ENCODE measurements at places on chromosomes 13 and 19.

DNA sequence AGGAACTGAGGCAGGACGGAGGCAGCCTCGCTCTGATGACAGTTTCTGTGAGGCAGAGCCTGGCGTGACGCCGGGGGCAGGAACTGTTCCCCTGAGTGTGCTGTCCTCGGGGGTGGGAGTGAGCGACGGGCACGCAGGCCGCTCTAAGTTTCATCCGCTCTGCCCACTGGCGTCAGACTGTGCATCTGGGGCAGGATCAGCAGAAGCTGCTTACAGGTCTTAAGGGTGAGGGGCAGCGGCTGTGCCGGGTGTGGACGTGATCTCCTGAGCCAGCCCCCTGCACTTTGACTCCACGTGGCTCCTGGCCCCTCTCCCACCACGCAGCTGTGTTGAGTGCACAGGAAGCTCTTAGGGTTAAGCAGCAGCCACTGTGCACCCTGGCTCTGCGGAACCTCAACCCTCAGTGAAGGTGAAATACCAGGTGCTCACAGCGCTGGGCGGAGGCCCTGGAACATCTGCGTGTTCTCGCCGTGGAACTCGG, 1.5 kb downstream of the GRK1 start:
- no peak for DNase-seq

- no peak for DNase-seq
Observed at GRCh38 chr13:85266771-85267170, 532.4 kb downstream of the SLITRK6 start.

GRCh38 chr13:35484384-35484783, 7.9 kb upstream of the MAB21L1 start:
- no peak for DNase-seq

DNA sequence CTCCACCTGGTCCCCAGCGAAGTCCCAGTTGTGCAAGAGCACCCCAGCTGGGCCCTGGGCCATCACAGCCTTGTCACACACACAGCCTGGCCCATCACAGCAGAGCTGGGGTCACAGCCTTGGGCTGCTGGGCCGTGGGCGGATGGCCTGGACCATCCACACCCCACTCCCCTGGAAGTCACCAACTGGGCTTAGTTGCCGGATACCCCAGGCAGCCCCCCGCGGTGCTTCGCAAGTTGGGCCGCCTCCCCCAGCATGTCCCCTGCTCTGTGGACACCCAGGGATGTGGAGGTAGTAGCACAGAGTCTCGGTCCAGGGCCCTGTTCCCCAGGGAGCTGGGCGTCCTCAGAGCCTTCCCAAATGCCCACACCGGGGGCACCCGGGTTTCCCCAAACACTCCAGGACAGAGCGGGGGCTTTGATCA, 4.5 kb upstream of the ZNF554 start:
- DNase-seq, result no peak

DNA sequence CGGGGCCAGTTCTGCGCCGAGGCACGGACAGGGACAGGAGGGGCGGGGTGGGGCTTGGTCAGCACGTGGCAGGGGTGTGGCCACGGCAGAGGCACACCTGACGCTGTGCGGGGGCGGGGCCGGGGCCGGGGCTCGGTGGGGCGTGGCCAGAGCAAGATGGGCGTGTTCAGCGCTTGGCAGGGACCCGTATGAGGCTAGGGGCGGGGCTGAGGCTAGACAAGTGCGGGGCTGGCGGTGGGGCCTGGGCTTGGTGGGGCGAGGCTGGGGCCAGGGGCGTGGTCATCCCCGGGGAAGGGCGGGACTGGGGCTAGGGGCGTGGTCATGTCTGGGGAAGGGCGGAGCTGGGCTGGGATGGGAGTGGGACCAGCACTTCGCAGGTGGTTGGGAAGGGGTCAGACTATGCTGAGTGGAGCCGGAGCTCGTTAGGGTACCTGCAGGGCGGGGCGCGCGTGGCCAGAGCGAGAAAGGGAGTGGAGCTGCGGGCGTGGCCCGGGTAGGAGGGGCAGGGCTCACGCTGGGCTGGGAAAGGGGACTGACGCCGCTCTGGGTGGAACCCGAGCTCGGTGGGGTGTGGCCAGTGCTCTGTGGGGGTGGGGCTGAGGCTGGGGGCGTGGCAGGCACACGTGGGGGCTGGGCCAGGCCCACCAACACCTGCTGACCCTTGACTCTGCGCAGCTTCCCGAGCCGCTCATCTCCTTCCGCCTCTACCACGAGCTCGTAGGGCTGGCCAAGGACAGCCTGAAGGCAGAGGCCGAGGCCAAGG, 12.8 kb downstream of the POLR2E start:
- DNase-seq, result peak; percentile 74

- no peak for DNase-seq
Observed at GRCh38 chr19:49912965-49913685, 15.9 kb upstream of the ATF5 start.

DNA sequence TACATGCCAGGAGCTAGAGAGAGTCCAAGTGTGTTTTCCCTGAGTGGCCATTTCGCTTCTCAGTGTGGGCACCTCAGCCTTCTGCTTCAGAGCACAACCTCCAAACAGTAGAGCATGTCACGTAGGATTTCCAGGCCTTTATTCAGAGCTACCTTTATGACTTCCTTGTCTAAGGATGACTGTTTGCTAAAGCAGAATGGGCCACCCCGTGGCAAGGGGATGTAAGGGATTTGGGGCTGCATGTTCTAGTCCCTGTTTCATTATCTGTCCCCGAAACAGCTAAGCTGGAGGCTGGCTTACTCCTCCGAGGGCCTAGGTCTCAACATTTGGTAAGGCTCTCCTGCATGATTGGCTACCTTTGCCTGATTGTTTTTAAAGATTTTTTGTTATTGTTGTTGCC, 6.0 kb downstream of the RNASEH2B start:
- no peak for DNase-seq

DNA sequence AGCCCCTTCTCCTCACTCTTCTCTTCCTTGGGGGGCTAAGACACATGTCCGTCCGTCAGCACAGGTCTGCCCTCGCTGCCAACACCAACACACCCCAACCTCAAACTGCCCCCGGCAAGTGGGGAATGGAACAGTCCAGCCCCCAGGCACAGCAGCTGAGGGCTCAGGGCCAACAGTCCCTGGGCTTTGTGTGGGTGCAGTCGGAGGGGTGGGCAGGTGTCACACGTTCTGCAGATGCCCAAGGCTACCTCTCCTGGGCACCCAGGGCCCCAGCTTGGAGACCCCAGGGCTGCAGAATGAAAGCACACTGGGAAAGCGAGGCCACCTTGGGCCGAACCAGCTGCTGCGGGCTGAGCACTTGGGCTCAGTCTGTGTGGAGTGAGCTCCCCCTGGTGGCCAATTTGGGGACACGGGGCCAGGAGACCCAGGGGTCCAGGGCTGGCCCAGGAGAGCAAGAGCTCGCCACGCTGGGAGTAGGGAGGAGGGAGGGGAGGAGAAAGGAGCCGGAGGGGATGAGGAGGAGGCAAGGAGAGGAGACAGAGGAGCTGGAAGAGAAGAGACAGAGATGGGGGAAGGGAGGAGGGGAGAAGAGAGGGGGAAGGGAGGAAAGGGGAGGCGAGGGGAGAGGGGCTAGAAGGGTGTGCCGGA, 14.0 kb upstream of the ATP8B3 start:
- peak; percentile 61 for DNase-seq

- no peak for DNase-seq
Observed at GRCh38 chr13:114315074-114315785, 927 bp downstream of the CHAMP1 start.

- DNase-seq, result no peak
Observed at GRCh38 chr13:33204130-33204927, 81.2 kb downstream of the STARD13 start.

GRCh38 chr19:39401549-39402345, 4.9 kb upstream of the ZFP36 start:
- peak; percentile 77 for DNase-seq

- no peak for DNase-seq
Observed at GRCh38 chr13:43730642-43731041, 56.1 kb downstream of the ENOX1 start.

DNA sequence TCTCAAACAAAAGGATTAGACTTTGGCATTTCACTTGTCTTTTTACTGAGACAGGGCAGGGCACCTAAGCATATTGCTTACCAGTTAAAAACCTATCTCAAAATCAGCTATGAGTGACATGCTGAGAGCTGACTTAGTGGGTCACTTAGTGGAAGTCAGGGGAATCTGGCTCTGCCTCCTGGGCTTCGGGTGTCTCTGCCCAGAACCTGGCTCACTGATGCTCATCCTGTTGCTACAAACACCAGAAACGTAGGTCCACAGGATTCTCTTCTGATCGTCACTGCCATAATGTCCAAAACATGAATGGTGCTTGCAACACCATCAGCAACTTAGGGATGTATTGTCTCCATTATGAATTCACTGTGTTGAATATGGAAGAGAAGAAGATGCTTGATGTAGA, 276.1 kb downstream of the ITGBL1 start:
- DNase-seq, result no peak

DNA sequence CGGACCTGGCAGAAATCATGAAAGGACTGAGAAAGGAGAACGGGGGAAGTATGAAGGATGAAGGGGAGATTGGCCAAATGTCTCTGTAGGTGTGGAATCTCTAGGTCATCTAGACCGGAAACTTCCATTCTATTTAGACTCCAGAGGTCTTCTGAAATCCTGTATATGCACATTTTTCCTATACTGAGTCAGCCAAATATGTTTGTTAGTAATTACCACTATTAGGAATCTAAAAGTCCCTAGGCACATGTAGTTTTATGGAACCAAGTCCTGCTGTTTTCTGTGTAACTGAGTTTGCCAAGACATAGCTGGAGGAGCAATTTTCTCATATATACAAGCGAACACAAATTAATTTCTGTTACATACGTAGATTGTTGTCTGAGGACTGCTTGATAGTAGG, 498.1 kb downstream of the GPC5 start:
- DNase-seq, result no peak
